ENCODE measurements at places on chromosomes 3 and 15. TPM values are rescaled to one million over a fixed set of nuclear protein-coding genes. Genes with fewer than 3 reads are reported as not detected.

Gene SI
- total RNA-seq, result not detected

Gene ATP13A5
- not detected for total RNA-seq

Gene SEMA5B
- 0.09 TPM for total RNA-seq

Gene SCAMP5
- total RNA-seq, result 1.9 TPM

Gene LRRC15
- under 0.01 TPM for total RNA-seq

Gene DCLK3
- total RNA-seq, result not detected

Gene RARRES1
- total RNA-seq, result 4.2 TPM

Gene GP5
- total RNA-seq, result not detected

Gene ALPK3
- 10.2 TPM for total RNA-seq

Gene LAMB2
- 330 TPM for total RNA-seq

Gene IGDCC3
- total RNA-seq, result not detected

Gene CCDC13
- 0.38 TPM for total RNA-seq

Gene EPHB3
- under 0.01 TPM for total RNA-seq

Gene ZBTB20
- total RNA-seq, result 6.5 TPM

Gene PAQR5
- 0.28 TPM for total RNA-seq

Gene TF
- total RNA-seq, result under 0.01 TPM

Gene LMAN1L
- not detected for total RNA-seq

Gene GHRL
- 0.09 TPM for total RNA-seq

Gene PPP4R2
- 66.3 TPM for total RNA-seq

Gene GOLGA6L4
- total RNA-seq, result 1.0 TPM

Gene TEX264
- total RNA-seq, result 37.5 TPM

Gene ELL3
- total RNA-seq, result 1.8 TPM

Gene NGLY1
- 39.1 TPM for total RNA-seq

Gene VPS39
- total RNA-seq, result 29.4 TPM

Gene ETFA
- 200 TPM for total RNA-seq

Gene MAP6D1
- total RNA-seq, result 0.75 TPM

Gene TEX55
- total RNA-seq, result not detected

Gene GP9
- total RNA-seq, result not detected

Gene CA12
- 4.0 TPM for total RNA-seq

Gene LRRIQ4
- not detected for total RNA-seq

Gene PLA2G4D
- not detected for total RNA-seq
